ENCODE measurements at places on chromosomes 7 and 10.

GRCh38 chr7:41918597-41918996 is 215.7 kb upstream of the INHBA start:
- DNase-seq = no peak

GRCh38 chr7:52323202-52323746 is 712.2 kb upstream of the POM121L12 start:
- no peak for DNase-seq

- no peak for DNase-seq
Measured at GRCh38 chr10:96306516-96306915, 2.3 kb downstream of the DNTT start.

DNA sequence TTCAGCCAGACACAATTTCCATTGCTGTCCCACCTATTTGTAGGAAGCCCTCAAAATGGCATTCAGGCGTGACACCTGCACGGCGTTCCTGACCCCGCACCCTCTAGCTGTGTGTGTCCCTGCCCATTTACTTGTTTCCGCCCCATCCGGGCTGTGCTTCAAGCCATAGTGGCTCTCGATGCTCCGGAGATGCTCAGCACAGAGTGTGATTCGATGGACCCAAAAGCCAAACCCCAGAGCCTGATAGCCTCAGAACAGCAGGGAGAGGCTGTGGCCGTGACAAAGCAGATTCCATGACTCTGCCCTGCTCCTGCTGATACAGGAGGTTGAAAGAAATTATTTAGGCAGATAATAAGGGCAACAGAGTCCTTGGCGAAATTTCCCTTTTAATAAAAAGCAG is 13.4 kb downstream of the BUD31 start:
- no peak for DNase-seq

GRCh38 chr10:78866731-78867554 is 201.8 kb upstream of the ZMIZ1 start:
- DNase-seq = no peak

GRCh38 chr10:8800426-8800825 is 745.9 kb downstream of the GATA3 start:
- no peak for DNase-seq

All from stimulated activated CD8-positive, alpha-beta memory T cell treated with anti-CD3 and anti-CD28 coated beads, Interleukin-12 subunit alpha, Interleukin-12 subunit beta, amount 100 ng/mL, for 1 hour (primary cell).